Mesendoderm (in vitro differentiated cells): ENCODE measurements at places on chromosomes 5 and 9.

DNA sequence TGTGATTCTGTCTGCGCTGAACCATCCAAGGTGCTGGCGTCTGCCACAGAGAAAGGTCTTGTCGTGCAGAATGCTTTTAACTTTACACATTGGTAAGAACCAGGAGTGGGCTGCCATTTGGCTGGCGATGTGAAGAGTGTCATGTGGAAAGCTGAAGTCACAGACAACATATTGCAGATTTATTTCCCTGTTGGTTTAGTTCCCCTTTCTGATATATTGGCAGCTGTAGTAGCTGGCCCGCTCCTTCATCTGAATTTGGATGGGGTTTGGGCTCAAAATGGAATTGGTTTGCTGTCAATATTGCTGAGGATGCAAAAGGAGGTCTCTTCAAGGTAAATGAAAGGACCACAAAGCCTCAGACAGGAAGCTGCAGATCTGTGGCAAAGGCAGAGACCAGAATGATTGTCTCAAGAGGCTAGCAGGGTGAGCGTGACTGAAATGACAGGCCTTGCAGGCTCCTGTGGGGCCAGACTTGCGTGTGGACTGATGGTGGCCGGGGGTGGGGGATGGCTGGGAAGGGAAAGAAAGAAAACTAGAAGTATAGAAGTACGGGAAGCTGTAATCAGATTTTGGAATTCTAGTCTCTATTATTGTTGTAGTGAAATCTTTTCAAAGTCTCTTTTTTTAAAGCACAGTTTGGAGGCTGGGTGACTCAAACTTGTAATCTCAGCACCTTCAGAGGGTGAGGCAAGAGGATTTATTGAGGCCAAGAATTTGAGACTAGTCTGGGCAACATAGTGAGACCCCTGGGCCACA, 25.1 kb upstream of the CD180 start:
- H3K27me3 ChIP-seq, result no peaks in the 10 kb centered on the region
- no peaks in the 10 kb centered on the region for H3K36me3 ChIP-seq
- no peak for DNase-seq
- no peak overlapping the region for H3K27ac ChIP-seq
- no peak overlapping the region for H3K4me3 ChIP-seq

DNA sequence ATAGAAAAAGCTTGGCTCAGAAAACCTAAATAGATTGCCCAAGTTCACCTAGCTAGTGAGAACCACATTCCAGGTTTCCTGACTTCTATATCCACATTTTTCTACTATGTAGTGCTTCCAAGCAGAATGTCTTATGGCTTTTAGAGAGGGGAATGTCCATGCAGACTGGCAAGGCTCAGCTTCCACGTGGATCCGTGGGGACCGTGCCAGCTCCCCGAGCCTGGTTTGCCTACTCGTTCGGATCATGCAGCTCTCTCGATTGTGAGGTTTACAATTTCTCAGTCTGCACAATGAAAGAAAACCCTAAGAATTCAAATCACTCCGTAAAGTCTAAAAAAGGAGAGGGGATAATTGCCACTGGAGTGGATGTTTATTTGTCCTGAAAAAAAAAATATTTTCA, 256.5 kb upstream of the NR4A3 start:
- H3K4me1 ChIP-seq, result no peaks in the 10 kb centered on the region
- H3K4me3 ChIP-seq, result no peak overlapping the region
- H3K27ac ChIP-seq, result no peak overlapping the region
- no peaks in the 10 kb centered on the region for H3K27me3 ChIP-seq
- DNase-seq, result no peak
- no peaks in the 10 kb centered on the region for H3K36me3 ChIP-seq

DNA sequence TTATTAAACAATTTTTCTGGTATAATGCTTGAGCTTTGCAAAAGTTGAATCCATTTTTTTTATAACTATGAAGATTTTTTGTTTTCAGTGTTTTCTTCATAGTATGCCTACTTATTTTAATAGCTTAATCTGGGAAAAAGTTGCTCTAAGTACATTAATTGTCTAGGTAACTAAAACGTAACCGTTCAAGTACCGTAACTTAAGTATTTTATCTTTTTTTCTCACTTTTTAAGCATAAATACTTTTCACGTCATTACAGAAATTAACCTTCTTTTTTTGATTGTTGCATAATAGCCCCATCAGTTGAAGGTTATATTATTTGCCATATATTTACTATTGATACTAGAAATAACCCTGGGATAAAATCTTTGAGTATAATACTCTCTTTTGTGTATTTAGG, 15.2 kb downstream of the TNPO1 start:
- H3K27ac ChIP-seq, result no peak overlapping the region
- H3K27me3 ChIP-seq, result no peaks in the 10 kb centered on the region
- H3K4me1 ChIP-seq, result no peaks in the 10 kb centered on the region
- DNase-seq, result no peak

DNA sequence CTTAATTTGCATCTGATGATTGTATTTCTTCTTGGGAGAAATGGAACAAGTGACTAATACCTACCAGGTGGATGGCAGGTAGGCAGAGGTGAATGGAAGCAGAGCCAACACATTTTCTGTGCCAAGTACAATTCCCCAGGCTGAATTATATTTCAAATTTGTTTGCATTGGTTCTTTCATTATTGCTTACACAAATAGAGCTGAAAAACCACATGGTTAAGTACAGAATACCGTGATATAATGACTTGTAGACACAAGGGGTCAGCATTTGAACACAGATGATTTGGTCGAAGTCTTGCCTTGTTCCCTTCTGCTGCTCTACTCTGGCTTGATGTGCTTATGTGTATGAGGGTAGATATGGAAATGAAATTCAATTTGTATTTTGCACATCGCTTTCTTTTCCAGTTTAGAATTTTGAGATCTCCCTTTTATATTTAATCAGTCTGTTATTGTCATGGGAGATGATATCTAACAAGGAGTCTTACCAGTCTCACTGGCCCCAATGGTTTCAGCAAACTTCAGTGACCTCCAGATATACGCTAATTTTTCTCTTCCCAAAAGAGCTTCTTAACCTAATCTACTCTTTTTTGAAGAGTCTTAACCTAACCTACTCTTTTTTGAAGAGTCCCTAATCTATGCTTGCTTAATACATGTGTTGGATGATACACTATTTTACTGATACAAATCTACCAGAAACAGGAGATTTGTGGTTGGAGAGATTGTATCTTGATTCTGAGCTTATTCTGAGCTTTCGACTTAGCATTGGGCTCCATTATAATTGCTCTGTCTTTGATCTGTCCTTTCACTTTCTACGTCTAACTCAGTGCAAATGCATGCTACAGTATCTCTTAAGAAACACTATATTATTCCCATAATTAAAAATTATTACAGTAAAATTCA, 88.1 kb downstream of the PCSK1 start:
- no peaks in the 10 kb centered on the region for H3K27me3 ChIP-seq
- no peak overlapping the region for H3K27ac ChIP-seq
- H3K36me3 ChIP-seq, result no peaks in the 10 kb centered on the region
- no peaks in the 10 kb centered on the region for H3K4me1 ChIP-seq
- DNase-seq, result peak; percentile 66
- no peak overlapping the region for H3K4me3 ChIP-seq

- no peaks in the 10 kb centered on the region for H3K27me3 ChIP-seq
- H3K36me3 ChIP-seq, result no peaks in the 10 kb centered on the region
- H3K4me3 ChIP-seq, result no peak overlapping the region
- H3K4me1 ChIP-seq, result no peaks in the 10 kb centered on the region
These were observed 37.8 kb downstream of the MEF2C start for GRCh38 chr5:88845081-88845697.

DNA sequence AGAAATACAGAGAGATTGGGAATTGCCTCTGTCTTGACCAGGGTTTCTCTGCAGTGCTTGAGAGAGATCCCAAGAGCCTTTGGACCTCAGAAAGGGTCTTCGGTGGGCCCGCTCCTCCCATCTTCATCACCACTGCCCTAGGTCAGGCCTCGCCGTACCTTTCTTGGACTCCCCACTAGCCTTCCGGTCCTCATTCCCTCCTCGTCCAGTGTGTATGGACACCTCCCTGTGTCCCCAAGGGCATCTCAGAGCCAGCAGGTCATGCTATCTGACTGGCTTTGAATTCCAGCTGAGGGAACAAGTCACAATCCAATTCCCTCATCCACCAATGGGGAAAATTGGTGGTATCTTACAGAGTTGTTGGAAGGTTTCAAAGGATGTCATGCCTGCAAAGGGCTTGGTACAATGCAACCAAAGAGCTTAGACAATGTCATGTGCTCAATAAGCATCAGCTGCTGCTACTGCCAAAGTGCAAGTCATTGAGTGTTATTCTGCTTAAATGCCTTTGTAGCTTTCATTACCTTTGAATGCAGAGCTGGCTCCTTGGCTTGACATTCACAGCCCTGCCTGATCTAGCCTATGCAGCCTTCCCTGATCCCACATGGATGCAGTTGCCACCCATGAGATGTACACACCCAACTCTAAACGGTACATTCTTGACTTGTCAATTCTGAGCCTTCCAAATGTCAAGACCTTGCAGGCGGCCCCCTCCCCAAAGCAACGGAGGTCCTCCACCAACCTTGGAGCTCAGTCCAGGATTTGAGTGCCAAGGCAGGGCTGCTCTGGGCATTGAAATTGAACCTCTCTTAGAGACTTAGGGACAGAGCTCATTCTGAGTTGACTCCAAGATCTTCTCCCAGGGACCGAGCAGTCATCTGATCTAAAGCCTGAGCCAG, 58.0 kb downstream of the HRH2 start:
- no peaks in the 10 kb centered on the region for H3K36me3 ChIP-seq
- no peak overlapping the region for H3K4me3 ChIP-seq
- DNase-seq, result no peak
- H3K27me3 ChIP-seq, result no peaks in the 10 kb centered on the region

GRCh38 chr5:139131062-139131461, 67.1 kb downstream of the SIL1 start:
- H3K27ac ChIP-seq, result no peak overlapping the region
- H3K36me3 ChIP-seq, result no peaks in the 10 kb centered on the region
- peaks cover 5% of the 10 kb centered on the region for H3K4me1 ChIP-seq
- no peak overlapping the region for H3K4me3 ChIP-seq
- no peak for DNase-seq
- H3K27me3 ChIP-seq, result no peaks in the 10 kb centered on the region

DNA sequence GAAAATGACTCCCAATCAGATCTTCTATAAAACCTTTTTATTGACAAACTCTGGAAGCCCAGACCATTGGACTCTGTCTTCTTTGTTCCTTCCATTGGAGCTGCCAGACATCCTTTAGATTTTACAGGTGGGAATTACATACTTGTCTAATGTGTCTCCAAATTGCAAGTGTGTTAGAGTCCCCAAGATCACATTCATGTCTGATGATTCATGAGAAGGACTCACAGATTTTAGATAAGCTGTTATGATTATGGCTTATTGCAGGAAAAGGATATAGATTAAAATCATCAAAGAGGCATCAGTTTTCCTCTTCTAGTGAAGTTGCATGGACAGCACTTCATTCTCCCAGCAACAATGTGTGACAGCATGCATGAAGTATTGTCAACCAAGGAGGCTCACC, 70.4 kb downstream of the MUSK start:
- no peak overlapping the region for H3K27ac ChIP-seq
- no peaks in the 10 kb centered on the region for H3K27me3 ChIP-seq
- no peaks in the 10 kb centered on the region for H3K36me3 ChIP-seq
- H3K4me1 ChIP-seq, result no peaks in the 10 kb centered on the region
- no peak overlapping the region for H3K4me3 ChIP-seq
- no peak for DNase-seq

GRCh38 chr9:125763394-125763801, 16.2 kb downstream of the PBX3 start:
- H3K4me1 ChIP-seq, result peaks cover 8% of the 10 kb centered on the region
- H3K4me3 ChIP-seq, result no peak overlapping the region
- no peak overlapping the region for H3K27ac ChIP-seq

DNA sequence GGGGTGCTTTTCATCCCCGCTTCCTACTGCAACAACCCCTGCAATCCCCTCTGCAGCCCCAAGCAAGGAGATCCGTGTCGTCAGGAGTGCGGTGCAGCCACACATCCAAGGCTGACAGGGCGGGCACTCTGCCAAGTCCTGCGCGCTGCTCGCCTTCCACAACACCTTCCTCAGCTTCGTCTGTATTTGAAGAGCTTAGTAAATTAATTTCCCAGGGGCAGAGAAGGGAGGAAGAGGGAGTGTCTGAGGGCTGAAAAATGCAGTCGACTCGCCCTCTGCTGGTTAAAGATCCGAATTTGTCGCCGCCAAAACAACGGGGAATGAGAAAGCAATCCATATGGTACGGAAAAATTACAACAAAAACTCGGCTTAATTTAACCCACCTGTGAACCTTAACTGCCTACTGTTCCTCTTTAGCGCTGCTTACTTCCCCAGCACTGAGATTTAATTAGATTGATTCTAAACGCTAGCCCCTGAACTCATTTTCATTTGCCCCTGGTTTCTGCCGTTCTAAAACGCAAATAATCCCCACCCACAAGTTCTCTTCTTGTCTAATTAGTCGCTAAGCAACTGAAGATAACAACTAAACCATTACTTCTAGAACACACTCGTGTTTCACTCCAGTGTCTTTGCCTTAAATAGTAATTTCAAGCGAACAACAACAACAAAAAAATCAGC, 10.9 kb upstream of the PCDHB1 start:
- DNase-seq, result peak; percentile 89
- H3K27me3 ChIP-seq, result no peaks in the 10 kb centered on the region
- H3K4me3 ChIP-seq, result peak overlapping the region; percentile 69
- no peaks in the 10 kb centered on the region for H3K36me3 ChIP-seq
- H3K27ac ChIP-seq, result peak overlapping the region; percentile 3
- no peaks in the 10 kb centered on the region for H3K4me1 ChIP-seq

- no peak for DNase-seq
- H3K27me3 ChIP-seq, result no peaks in the 10 kb centered on the region
- no peaks in the 10 kb centered on the region for H3K4me1 ChIP-seq
- no peak overlapping the region for H3K4me3 ChIP-seq
These were observed 122.0 kb upstream of the CCDC152 start for GRCh38 chr5:42634575-42634974.

DNA sequence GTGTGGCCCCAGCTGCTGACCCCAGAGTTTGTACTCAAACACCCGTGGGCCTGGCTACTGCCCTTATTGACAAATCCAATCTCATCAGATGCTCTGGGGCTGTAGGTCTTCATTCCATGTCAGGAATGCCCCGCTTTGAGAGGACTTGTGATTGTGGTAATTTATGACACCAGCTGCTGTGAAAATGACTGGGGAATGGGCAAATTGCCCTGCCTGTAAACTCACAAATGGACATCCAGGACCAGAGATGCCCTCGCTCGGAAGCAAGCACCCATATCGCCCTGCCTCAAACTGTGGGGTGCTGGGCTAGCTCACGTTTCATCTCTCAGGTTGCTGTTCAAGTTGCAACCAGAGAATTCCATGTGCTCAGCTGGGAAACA, 225.9 kb upstream of the MAP3K1 start:
- H3K36me3 ChIP-seq, result no peaks in the 10 kb centered on the region
- no peaks in the 10 kb centered on the region for H3K4me1 ChIP-seq
- H3K27me3 ChIP-seq, result no peaks in the 10 kb centered on the region
- H3K27ac ChIP-seq, result no peak overlapping the region
- DNase-seq, result no peak

GRCh38 chr5:134732819-134733218, 5.5 kb upstream of the CAMLG start:
- no peak for DNase-seq
- H3K4me1 ChIP-seq, result no peaks in the 10 kb centered on the region
- no peak overlapping the region for H3K27ac ChIP-seq

GRCh38 chr5:117872798-117873368, 1115.5 kb downstream of the DTWD2 start:
- DNase-seq, result peak; percentile 39
- H3K4me3 ChIP-seq, result no peak overlapping the region
- H3K4me1 ChIP-seq, result no peaks in the 10 kb centered on the region
- no peaks in the 10 kb centered on the region for H3K36me3 ChIP-seq
- H3K27me3 ChIP-seq, result no peaks in the 10 kb centered on the region
